H4 (cell line): ENCODE measurements at places on chromosomes 3 and 15. TPM values are rescaled to one million over a fixed set of nuclear protein-coding genes. Genes with fewer than 3 reads are reported as not detected.

TRIM42 gene
- not detected in 2 replicates for total RNA-seq

DNA sequence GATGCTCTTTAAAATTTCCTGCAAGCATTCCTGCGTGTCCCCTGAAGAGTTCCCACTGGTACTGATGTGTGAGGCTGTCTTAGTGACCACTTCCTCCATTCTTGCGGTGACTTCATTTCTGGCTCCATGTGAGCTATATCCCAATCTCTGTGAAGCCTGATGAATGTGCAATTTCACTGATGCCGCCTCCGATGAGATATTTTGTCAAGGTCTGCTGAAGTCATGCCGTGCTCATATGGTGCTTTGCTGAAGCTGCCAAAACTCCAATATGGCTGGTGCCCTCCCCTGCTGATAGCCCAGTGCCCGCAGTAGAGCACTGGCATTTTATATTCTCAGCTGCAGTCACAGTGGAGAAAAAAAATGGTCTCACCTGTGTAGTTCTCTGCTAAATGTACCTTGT is 271.5 kb downstream of the EFHB start:
- no peak for DNase-seq

DNA sequence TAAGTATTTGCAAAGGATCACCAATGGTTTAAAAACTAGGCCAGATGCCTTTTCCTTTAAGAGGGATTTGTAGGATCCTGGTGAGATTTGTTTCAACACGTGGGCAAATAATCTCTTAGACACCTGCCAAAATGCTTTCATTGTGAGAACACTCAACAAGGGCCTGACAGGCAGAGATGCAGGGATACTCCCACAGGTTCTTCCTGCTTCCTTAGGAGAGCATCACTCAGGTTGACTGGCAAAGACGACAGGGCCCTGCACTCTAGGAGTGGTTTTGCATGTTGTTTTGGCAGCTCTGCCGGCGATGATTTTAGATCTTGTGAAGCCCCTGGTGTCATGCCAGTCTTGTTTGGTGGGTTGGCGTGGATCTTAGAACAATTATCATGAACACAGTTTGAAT is 184.5 kb downstream of the NR1D2 start:
- no peak for DNase-seq

DNA sequence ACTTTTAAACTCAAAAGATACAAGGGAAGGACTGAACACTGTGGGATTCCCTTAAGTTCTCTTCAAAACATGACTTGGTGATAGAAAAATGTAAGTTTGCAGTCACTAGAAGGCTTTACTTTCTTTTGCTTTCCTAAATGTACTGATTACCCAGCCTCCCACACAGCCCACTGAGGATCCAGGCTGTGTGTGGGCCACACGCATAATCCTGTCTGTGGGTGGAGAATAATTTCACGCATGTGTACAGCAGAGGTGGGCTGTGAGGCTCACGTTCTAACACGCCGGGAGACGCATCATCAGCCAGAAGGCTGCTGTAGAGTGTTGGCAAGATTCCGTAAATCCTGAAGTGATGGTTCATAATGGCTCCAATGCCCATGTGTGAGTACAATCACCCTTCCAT is 165.5 kb downstream of the CLSTN2 start:
- DNase-seq = no peak

TPRG1 gene
- total RNA-seq = 0.35 and 1.8 TPM in 2 replicates

DNA sequence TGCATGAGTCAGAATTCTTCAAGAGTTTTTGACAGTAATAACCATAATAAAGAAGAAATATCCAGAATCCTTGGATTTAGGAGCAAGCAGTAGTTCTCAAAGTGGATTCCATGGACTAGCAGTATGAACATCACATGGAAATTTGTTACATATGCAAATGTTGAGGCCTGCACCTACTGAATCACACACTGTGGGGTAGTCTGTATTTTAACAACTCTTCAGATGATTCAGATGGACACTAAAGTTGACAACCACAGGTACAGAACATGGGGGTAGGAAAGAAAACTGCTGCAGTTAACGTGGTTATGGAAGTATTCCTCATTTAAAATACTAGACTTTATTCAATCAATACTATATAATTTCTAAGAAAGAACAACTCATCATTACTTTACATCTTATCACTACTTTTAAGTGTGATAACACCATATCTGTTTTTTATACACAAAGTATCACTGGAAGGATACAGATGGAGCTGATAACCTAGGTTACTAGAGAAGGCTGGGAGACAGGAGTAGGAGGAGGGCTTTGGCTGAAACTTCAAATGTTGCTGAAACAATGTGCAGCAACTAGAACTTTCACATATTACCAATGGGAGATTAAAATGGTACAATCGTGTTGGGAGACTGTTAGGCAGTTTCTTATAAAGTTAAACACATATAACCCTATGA is 11.7 kb downstream of the NEDD4 start:
- no peak for DNase-seq

- no peak for DNase-seq
These were observed 47.2 kb upstream of the ATP2B2 start for GRCh38 chr3:10552631-10552943.

DNA sequence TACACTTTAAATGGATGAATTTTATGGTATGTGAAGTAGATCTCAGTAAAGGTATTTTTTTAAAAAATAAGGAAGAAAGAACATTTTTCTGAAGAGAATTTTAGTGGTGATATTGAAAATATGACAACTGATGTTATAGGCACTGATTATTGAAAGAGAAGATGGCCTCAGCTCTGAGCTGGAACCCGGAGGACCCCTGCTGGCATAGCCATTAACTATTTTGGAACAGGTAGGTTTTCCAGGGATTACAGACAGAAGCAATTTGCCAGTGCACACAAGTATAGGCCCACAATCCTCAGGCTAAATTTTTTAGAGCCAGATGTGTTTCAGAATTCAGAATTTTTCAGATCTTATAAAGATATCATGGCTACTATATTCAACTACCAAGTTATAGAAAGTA is 315.9 kb upstream of the GPR149 start:
- no peak for DNase-seq

ATP13A4 gene
- total RNA-seq = 0.02 TPM in 1 of 2 replicates, not detected in the other

CCRL2 gene
- 0.46 and 6.6 TPM in 2 replicates for total RNA-seq

- DNase-seq = no peak
These were observed 248.4 kb upstream of the CMC1 start for GRCh38 chr3:27993051-27993450.

DNA sequence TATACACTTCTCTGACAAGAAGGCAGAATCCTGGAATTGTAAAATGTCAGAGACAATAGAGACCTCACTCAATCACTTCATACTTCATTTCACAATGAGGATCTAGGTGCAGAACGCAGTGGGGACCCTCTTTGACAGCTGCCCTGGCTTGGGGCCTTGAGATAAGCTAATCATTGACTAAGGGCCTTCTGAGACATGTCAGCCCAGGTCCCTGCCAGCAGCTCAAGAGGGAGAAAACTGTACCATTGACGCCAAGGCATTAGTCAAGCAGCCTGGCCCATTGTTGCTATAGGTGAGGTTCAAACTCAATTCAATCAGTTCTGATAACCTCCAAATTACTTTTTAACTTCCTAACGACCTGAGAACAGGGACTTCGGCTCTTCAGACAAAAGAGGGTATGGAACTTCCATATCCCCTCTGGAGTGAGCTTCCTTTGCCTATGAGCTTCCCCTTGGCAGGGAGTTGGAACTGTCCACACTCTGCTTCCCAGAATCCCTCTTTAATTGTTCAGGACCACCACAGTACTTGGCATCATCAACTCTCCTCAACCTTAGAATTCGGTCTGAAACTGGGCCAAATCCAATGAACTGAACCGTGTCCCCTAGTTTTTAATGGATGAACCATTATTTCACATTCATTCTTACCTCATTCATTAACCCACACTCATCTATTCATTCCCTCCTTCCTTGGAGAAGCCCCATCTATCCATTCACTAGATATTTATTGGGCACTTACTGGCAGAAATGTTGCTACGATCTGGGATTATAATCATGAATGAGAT is 1.5 kb upstream of the CYP8B1 start:
- no peak for DNase-seq

DNA sequence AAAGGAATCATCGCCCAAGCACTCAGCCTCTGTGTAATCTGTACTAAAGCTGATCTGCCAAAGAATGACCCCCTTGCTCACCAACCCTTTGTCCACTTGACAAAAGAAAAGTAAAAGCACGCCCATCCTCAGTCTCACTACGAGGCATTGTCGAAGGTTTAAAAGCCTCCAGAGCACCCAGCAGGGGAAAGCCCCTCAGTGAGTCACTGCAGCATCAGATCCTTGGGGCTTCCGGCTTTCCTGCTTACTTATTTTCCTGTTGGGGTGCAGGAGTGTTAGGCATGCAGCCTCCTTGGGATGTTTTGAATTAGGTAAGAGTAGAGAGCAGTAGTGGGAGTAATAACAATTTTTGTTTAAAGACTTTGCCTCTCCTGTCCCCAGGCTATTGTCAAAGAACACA is 216.1 kb downstream of the MTHFS start:
- no peak for DNase-seq

- no peak for DNase-seq
These were observed 10.2 kb downstream of the PLSCR5 start for GRCh38 chr3:146594843-146595482.

- DNase-seq = peak; percentile 52
These were observed 41.0 kb upstream of the CMSS1 start for GRCh38 chr3:99776516-99777209.

- DNase-seq = no peak
These were observed 113.7 kb upstream of the GOLGA8J start for GRCh38 chr15:29968895-29969561.

APOD gene
- total RNA-seq = 0.12 TPM in 1 of 2 replicates, not detected in the other

GRCh38 chr15:58641660-58642059 is 107.8 kb downstream of the ADAM10 start:
- no peak for DNase-seq

DNA sequence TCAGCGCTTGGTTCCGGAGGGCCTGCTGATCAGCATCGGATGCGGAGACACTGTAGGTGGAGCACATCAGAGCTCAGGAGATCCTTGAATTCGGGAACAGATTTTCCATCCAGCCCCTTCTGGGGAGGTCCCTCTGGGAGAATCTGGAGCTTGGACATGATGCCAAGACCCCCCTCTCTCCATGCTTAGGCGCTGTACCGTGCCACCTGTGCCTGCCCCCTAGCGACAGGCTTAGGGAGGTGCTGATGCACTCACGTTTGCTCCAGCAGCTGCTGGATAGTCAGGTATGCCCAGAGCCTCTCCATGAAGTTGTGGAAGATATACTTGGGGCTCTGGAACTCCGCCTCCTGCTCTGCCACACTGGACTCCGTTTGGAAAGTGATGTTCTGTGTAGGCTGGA is 9.7 kb downstream of the ITIH4 start:
- no peak for DNase-seq

DNA sequence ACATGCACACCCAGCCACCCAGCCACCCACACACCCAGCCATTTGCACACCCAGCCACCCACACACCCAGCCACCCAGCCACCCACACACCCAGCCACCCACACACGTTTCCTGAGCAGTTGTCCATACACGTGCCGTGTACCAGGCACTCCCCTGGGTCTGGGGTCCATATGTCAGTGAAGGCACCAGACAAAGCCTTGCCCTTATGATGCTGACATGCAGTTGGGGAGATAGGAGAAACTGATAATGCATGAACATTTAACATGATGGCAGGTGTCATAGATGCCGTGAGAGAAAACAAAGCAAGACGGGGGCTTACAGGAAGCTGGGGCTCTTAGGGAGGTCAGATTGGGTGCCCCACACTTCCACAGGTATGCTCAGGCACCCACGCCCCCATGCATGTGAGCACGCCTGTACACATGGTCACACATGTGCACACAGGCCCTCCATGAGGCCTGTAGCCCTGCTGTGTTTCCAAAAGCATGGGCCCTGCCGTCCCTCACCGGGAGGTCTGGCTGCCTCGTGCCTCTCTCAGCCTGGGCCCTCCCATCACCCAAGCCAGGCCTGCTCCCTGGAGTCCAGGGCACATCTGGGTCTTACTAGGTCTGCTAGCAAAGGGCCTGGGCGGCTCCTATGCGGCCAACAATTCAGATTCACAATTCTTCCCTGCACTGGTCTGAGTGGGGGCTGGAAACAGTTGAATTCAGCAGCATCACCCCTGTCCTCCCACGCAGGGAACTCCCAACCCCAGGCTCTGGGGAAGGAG is 3.6 kb upstream of the DNAJB8 start:
- no peak for DNase-seq

GRCh38 chr3:184512621-184513020 is 49.0 kb upstream of the EPHB3 start:
- no peak for DNase-seq

GRCh38 chr3:52415800-52416199 is 29.1 kb downstream of the SEMA3G start:
- no peak for DNase-seq

GRCh38 chr3:87069971-87070370 is 79.0 kb upstream of the VGLL3 start:
- DNase-seq = no peak

ISG20 gene
- 14.7 and 20.9 TPM in 2 replicates for total RNA-seq

- DNase-seq = no peak
These were observed 304.6 kb upstream of the TBC1D5 start for GRCh38 chr3:18047052-18047451.

GRCh38 chr3:132315851-132316250 is 1.4 kb upstream of the ACP3 start:
- no peak for DNase-seq

DNA sequence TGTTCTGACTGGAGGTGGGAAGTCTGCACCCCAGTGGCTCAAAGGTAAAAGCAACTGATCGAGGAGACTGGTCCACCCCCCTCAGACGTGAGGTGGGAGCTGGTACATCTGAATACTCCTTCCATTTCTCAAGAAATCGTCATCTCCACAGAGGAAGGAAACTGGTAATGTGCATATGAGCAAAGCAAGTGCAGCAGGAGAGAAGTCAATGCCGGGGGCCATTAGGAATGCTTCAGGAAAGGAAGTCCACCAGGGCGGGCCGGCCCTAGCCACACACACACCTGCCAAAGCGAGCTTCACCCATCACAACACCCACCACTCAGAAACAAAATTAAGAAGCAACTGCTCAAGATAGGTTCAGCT is 8.5 kb downstream of the TBC1D2B start:
- DNase-seq = no peak

CNBP gene
- 336 and 394 TPM in 2 replicates for total RNA-seq

DNA sequence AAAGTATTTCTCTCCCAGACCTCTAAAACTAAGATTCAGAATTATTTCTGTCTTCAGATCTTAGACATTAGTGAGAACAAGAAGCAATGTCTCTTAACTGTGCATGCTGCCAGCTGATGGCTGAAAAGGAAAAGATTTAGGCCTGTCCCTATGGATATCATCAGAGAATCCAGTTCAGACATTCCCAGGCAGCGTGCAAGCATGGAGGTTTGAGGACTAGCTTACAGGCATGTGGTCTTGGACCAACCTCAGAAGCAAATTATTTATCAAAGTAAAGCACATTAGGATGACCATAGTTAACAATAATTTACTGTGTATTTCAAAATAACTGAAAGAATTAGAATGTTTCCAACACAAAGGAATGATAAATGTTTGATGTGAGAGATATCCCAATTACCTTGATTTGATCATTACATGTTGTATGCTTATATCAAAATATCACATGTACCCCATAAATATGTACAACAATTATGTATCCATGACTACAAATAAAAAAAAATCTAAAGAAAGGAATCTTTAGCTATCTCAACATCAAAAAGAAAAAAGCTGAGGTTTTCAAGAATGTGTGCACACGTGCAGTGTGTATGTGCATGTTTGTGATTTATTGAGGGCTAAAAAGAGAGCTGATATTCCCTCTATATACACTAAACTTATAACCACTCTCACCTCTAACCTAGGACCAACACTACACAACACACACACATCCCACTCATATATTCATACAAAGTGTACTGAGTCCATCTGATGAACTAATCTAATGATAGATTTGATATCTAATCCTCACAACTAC is 108.9 kb upstream of the THBS1 start:
- DNase-seq = no peak

GRCh38 chr15:49697121-49697520 is 76.3 kb downstream of the DTWD1 start:
- DNase-seq = no peak

FRMD4B gene
- 4.2 and 18.0 TPM in 2 replicates for total RNA-seq
